ENCODE measurements at places on chromosomes 1 and 21.
A peak's percentile ranks its signal among the peaks of the same experiment; 100 is the strongest.

GRCh38 chr1:51926171-51926812 lies 47.8 kb upstream of the NRDC start:
- no peak for DNase-seq

DNA sequence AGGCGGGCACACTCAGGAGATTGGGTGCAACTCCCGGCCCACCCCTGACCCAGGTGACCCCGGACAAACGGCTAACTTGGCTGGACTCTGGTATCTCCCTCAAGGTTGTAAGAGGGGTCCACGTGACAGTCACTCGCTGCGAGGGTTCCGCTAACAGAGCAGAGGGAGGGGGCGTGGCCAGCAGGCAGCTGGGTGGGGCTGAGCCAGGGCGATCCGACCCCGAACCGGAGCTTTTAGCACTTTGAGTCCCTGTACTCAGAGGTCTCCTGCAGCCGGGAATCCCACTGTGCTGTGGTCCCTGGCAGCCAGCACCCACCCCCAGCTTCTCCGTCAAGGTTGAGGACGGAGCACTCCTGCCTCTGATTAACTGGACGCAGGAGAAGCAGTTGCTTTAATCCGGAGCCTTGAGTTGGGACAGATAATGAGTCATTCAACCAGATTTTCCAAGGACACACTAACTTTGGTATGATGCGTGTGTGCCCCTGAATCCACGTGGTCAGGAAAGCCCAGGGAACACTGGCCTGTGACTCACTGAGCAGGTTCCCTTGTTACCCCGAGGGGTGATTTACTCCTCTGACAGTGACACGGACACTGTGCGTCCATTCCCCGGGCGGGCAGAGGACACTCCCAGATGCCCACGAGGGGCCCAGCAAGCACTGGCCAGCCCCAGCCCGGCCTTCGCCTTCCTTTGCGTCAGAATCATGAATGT lies 16.8 kb downstream of the TRPM2 start:
- no peak for DNase-seq

DNA sequence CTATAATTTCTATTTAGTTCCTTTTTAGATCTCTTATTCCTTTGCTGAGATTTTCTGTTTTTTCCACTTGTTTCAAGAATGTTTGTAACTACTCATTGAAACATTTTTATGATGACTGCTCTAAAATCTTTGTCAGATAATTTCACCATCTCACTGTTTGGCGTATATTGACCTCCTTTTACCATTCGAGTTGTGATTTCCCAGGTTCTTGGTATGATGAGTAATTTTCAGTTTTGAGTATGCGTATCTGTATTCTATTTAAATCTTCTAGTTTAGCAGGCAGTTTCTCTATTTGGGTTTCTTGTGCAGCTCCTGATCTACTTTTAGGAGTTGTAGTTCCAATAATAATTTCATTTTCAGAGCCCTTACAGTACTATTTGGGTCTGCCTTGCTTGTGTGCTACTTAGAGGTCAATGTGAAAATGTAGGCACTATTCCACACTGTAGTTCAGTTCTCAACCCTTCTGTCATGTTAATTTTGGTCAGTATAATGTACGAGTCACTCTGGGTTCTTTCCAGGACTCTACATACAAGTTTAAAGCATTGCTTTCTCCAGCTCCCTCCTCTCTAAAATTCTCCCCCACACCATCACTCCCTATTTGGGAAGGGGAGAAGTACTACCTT lies 115.5 kb downstream of the ACBD6 start:
- no peak for DNase-seq

GRCh38 chr1:51305371-51305823 lies 25.0 kb downstream of the TTC39A start:
- no peak for DNase-seq

GRCh38 chr21:35222541-35222941 lies 173.4 kb upstream of the RUNX1 start:
- no peak for DNase-seq

DNA sequence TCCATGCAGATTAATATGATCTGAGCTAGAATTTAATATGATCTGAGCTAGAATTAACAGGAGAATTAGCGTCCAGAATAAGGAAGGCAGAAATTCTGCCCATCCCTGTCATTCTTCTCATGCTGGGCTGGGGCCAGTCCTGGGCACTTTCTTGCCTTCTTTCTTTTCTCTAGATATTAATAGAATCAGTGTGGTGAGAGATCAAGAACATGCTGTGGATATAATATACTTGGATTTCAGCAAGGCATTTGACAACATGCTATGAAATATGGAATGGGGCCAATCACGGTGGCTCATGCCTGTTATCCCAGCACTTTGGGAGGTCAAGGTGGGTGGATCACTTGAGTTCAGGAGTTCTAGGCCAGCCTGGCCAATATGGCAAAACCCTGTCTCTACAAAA lies 18.1 kb downstream of the UBIAD1 start:
- no peak for DNase-seq

DNA sequence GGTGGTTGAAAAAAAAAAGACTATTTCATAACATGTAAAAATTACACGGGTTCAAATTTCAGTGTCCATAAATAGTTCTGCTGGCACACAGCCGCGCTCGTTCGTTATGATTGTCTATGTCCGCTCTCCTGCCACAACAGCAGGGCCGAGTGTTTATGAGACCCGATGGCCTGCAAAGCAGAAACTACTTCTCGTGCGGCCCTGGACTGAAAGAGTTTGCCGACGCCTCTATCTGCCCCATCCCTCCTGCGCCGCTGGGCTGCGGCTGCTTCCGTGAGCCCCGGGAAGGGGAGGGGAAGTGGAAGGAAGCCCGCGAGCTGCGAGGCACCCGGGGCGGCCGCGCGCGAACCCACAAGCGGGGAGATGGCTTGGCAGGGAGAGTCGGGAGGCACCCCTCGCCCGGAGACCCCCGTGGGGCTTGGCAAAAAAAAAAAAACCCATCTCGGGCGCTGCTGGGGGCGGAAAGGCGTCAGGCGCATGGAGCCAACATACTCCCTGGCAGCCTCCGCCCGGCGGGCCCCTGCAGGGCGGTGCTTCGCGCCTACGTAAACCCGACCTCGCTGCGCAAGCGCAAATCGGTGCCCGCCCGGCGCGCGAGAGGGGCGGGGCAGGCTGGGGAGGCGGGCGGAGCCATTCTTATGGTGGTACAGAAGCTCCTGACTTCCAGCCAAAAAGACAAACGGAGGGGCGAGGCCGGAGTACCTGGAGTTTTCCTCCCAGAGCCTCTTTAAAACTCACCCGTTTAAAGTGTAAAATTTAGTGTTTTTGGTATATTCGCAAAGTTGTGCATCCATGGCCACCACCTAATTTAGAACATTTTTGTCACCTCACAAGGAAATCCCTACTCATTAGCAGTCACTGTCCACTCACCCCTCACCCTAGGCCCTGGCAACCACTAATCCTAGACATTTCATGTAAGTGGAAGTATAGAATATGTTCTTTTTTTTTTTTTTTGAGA lies 8.3 kb downstream of the SLC27A3 start:
- DNase-seq, result peak; percentile 94

DNA sequence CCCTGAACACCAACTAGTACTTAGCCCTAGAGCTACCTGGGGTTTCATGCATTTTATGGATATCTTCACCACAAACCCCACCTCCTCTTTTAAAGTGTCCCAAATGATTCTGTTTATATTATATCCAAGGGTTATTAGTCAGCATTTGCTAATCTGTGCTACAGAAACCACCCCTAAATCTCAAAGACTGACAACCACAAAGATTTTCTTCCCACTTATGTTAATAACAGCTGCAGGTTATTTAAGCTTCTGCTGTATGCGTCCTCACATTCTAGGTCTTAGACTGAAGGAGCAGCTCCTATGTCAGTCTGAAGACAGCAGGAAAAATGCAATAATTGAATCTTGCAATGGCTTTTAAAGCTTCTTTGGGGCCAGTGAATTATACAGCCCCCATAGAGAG lies 11.2 kb upstream of the PHC2 start:
- no peak for DNase-seq

DNA sequence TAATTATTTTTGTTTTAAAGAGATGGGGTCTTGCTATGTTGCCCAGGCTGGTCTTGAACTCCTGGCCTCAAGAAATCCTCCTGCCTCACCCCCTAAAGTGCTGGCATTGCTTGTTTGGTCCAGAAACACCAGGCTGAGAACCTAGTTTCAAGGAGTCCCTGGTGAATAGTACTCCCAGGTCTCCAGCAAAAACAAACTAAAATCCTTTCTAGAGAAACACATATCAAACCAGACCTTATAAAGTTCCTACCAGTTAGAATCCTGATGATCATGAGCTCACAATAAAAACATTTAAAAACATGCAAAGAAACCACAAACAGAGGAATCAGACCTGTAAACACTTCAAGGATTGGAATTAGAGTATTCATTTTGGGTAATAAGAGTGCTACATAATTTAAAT lies 34.4 kb upstream of the PADI1 start:
- no peak for DNase-seq

- DNase-seq, result no peak
Measured at GRCh38 chr1:26159743-26160039, 812 bp downstream of the FAM110D start.

- DNase-seq, result no peak
Measured at GRCh38 chr1:151334822-151335221, 7.6 kb upstream of the PI4KB start.

GRCh38 chr1:29679828-29680558 lies 443.7 kb downstream of the PTPRU start:
- no peak for DNase-seq

DNA sequence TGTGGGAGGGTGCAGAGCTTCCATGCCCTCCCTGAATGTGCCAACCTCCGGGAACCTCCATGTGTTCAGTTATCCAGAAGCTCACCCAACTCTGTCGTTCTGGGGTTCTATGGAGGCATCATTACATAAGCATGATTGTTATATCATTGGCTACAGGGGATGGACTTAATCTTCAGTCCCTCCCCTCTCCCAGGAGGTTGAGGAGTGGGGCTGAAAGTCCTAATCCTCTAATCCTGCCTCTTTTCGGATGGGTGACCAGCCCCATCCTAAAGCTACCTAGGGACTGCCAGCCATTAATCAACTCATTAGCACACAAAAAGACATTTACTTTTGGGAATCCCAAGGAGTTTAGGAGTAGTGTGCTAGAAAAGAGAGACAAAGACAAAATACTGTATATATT lies 32.0 kb upstream of the PSEN2 start:
- DNase-seq, result no peak

DNA sequence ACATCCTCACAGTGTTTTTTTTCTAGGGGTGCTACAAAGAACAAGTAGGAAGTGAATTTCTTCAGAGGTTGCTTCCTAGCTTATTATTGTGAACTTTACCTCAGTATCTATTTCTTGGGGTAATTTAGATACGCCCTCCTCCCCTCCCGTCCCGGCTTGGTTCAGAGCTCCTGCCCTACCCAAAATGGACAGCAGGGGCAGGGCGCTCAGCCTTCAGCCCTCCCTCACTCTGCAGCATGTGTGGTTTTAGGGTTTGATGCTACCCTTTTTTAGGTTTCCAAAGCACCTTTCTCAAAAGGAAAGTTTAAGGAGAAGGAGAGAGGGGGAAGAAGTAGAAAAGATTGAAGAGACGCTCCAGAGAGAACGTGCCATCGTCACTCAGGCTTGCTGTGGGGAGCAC lies 16.9 kb upstream of the POGK start:
- DNase-seq, result no peak

GRCh38 chr1:72439036-72439435 lies 156.7 kb upstream of the NEGR1 start:
- DNase-seq, result no peak

- no peak for DNase-seq
Measured at GRCh38 chr1:67590329-67590728, 94.7 kb upstream of the GADD45A start.

DNA sequence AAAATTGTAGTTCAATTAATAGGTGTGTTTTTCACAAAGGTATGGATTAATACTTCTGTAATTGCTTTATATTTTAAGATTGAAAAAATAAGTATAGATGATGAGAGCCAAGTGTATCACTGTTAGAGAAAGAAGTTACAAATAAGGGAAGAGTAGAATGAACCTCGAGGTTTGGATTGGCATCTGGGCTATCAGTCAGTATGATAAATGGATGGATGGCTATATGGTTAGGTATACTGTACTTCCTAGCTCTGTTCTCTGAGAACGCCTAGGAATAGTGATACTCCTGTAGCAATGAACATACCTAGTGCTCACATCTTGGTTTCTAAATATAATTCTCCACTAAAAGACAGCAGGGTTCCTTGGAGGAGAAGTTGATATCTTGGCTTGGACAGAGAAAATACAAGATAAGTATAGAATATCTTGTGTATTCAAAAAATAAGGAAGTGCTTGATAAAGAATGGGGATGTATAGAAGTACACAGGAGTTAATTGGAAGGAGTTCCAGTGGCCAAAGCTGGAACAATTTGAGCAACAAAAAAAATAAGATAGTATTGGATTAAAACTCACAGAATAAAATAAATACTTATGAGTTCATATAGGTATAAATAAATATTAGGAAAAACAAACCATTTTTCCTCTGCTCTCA lies 12.4 kb downstream of the IPO9 start:
- no peak for DNase-seq

DNA sequence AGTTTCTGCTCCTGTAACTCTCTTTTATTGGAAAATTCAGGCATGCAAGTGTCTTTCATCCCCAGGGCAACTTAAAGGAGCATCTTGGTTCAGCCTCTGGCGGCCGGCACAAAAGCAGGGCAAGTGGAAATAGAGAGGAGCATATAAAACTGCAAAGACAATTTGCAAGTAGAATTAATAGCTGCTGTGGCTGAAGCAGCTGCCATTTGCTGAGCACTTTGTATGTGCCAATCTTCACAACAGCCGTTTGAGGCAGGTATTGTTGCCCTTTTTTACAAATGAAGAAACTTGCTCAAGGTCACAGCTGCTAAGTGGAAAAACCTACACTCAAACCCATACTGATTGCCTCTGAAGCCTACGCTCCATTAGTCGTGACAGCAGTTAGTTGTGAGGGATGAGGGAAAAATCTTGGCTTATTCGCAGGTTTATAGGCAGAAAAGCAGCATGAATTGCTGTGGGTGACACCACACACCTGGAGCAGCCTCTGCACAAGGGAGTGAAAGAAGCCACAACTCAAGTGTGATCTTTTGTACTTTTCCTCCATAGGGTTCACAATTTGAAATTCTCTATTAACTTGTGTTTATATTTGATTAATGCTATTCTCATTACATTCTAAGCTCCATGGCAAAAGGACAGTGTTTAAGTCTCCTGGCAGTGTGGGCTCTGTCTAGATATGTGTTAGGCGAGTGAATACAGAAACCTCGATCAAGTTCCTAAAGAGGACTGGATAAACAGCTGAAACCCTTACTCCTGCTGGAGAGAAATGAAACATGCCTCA lies 99.0 kb upstream of the BEND5 start:
- DNase-seq, result no peak

GRCh38 chr1:61692155-61692800 lies 32.7 kb downstream of the TM2D1 start:
- no peak for DNase-seq

Data from NCI-H187 (cell line).